ENCODE measurements at places on chromosomes 7 and 10. TPM values are rescaled to one million over a fixed set of nuclear protein-coding genes. Genes with fewer than 3 reads are reported as not detected.

Gene SYT15
- polyA plus RNA-seq: 10.4 TPM

DNA sequence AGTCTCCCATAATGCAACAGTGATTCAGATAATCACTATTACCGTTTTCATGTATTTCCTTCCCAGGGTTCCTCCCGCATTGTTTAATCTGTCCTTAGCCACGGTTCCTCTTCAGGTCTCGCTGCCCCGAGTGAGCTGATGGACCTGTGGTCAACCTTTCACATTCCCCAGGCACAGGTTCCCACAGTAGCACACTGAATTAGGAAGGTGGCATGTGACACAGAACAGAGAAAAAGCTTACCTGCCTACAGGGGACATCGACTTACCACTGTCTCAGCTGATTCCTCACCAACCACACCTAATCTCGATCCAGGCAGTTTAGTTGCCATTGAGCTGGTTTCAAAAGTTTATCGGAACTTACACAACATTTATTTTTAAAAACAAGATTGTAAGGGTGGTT, 72.2 kb downstream of the MTURN start:
- no peak for DNase-seq

- no peak for DNase-seq
Observed at GRCh38 chr10:129397198-129397974, 69.7 kb upstream of the MGMT start.

- DNase-seq: no peak
Observed at GRCh38 chr10:4453950-4454349, 372.1 kb upstream of the AKR1E2 start.

GRCh38 chr10:89147256-89147655, 59.9 kb downstream of the CH25H start:
- DNase-seq: no peak

DNA sequence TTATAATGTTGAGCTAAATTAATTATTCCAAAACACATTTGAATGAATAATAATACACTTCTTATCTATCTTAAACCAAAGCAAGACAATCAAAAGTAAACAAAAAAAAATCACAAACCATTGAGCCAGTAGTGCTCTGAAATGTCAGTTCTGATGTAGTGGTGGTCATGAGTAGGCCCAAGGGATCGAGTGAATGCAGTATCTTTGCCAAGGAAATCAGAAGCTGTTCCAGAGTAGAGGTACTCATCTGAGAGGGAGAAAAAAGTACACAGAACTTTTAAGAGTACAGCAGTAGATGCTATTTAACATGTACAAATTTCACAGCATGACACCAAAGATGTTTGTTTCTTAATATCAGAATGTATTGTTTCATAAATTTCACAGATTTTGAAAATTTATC, 121.5 kb downstream of the SEMA3D start:
- DNase-seq: peak; percentile 61

DNA sequence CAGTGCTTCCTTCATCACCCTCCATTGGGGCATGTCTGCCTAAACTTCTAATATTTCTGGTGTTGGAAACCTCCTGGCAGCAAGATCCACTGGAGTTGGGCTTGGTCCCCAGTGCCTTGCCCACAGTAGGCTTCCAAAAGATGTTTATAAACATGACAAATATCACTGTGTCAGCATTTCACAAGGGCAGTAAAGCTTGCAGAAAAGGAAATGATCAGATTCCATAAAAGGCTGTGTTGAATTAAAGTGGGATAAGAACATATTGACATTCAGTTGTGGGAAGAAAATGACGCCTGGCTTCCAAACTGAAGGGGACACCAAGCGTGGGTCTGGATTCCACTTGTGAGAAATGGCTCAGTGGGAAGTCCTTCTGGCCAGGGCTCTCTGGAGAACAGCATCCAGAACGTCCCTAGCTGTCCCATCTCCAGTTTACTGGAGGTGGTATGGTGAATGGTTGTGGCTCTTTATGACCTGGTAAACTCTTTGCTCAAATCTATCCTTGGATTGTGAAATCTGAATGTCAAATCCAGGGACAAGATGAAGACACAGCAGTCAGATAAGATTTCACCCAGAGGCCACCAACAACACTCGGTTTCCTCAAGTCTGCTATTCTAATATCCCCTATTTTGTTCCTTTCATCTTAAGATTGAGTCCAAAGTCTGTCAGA, 287.2 kb downstream of the TNS3 start:
- no peak for DNase-seq

DNA sequence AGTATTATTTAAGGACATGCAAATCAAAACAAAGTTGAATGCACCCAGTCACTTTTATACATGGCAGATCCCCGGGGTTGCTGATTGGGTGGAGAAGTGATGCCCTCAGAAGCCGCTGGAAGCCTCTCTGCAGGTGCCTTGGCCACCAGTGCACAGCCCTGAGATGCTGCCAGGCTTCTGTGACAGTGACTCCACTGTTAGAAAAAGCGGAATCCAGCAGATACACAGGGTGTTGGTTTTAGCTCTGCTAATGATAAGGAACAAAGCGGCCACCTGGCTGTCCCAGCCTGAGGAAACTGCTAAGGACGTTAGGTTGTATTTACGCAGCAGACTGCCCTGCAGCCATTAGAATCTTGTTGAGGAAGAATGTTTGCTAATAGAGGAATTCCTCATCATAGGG, 47.5 kb downstream of the JAKMIP3 start:
- DNase-seq: no peak

DNA sequence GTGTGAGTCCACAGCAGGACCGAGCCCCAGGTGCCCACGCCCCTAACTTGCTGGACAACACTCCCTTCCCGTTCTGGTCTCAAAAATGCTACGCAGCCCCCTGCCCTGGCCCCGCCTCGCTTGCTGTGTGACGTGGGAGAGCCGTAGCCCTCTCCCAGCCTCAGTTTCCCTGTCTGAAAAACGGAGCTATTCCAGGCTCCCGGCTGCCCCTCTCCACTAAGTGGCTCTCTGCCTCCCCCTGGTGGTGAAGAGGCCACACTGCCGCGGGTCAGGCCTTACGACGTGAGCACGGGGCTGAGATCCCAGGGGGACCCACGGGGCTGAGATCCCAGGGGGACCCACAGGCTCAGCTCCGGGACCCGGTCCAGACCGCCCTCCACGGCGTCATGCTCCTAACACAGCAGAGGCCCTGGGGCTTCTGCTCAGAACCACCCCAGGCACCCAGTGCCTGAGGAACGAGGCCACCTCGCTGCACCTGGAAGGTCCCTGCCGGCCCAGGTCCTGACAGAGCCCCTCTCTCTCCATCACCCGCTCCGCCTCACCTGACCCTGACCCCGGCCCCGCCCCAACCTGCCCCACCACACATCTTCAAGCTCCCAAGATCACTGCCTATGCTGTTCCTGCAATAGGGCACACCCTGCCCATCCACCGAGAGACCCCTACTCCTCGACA, 26.7 kb downstream of the MICALL2 start:
- DNase-seq: no peak
